D341Med (cell line): ENCODE measurements at places on chromosomes 3 and 15.

DNA sequence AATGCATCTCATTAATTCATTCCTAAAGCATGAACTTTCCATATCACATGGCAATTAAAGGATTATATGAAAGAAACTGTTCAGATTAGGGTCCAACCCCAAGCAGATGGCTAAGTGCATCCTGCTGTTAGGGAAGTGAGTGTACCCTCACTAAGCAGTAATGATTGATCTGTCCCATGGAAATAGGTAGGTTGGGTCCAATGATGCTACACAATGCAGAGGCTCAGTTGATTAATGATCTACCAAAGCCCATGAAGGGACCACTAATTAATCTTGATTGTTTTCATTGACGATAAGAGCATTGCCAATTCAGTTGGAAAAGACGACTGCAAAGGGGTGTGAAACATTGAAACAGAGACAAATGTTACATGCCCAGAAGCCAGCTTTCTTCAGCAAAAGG, 194.5 kb upstream of the LRTM1 start:
- DNase-seq, result no peak

DNA sequence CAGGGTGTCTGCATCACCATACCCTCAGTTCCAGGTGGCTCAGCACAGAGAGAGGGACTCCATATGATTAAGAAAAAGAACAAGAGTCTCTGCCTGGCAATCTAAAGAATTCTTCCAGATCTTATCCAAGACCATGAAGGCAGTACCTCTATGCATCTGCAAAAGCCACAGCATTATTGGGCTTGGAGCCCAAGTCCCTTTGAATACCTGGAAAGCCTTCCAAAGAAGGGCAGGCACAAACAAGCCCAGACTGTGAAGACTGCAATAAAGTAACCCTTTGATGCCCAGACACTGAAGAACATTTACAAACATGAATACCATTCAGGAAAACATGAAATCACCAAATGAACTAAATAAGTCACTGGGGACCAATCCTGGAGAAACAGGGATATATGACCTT, 60.9 kb upstream of the DIPK2A start:
- DNase-seq, result no peak

GRCh38 chr3:175312791-175313190, 453.7 kb downstream of the NAALADL2 start:
- DNase-seq, result no peak

DNA sequence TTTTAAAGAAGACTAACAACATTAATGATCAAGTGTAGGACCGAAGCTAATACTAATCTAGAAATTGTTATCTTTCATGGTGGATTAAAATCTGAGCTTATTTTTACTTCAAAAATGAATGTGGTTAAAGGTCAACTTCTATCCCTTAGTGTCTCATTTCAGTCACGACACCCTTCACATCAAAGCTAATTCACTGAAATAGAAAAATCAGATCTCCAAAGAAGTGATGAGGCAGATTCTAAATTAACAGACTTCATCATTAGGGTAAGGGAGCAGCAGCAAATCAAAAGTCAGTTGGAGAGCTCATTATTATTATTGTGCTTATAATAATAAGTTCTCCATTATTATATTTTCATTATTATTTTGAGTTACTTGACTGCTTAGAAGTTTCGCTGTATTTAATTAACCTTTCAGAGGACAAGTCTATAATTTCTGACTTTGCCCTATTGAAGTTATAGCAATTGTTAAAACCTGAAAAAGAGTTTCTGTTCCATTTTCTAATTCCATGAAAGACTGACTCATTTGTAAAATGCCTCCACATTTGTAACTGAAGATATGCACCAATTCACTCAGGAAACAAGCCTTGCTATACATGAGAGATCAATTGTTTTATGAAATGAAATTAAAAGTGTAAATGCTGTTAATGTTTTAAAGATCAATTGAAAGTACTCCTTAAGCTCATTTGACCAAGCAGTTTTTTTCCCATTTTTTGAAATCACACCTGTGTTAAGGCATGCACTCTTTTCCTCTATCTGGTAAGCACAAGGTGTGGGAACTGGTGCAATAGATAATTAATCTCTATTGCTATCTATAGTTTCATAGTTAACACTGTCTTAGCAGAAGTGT, 23.1 kb upstream of the CMC1 start:
- no peak for DNase-seq

- DNase-seq, result no peak
These were observed 20.2 kb upstream of the GPX1 start for GRCh38 chr3:49378249-49378895.

DNA sequence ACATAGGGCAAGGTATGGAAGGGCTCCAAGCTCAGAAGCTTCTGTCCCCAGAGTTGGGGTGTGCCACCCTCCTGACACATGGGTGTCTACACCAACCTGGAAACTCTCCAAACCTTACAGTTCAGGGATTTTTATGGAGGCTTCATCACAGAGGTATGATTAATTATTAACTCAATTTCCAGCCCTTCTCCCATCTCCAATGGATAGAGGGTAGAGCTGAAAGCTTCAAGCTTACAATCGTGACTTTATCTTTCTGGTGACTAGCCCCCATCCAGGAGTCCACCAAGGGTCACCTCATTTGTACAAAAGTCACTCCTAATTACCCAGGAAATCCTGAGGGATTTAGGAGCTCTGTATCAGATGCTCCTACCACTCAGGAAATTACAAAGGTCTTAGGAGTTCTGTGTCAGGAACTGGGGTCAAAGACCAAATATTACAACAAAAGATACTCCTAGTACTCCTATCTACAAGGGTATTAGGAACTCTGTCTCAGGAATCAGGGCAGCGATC, 62.7 kb downstream of the TFDP2 start:
- no peak for DNase-seq

- no peak for DNase-seq
These were observed 303.9 kb upstream of the SLCO3A1 start for GRCh38 chr15:91549581-91549980.

- peak; percentile 38 for DNase-seq
These were observed 14.4 kb downstream of the RARB start for GRCh38 chr3:25442486-25442885.

GRCh38 chr15:44038755-44039191, 156.3 kb downstream of the FRMD5 start:
- DNase-seq, result no peak

DNA sequence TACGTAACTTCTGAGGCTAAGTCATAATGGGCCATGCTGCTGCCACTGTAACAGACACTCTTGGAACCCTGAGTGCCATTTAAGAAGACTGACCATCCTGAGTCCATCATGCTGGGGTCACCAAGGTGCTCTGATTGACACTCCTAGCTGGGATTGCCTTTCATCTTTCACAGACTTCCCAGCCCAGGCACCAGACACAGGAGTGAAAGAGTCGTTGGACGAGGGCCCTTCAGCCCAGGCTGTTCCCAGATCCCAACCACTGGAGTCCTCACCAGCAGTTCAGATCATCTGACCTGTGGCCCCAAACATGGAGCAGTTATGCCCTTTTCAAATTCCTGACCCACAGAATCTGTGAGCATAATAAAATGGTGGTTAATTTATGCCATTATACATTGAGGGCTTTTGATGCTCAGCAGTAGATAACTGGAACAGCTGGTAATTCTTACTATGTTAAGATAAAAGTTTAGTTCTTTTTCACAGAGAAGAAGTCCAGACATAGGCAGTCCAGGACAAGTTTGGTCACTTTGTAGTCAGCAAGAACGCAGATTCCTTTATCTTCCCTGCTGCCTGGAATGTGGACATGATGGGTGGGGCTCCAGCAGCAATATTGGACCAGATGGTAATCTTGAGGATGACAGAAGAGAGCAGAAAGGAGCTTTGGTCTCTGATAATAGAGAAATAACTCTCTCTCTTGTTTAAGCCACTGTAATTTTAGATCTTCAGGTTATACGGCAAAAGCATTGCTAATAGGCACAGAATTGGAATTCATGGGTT, 7.3 kb upstream of the EHD4 start:
- no peak for DNase-seq

- DNase-seq, result no peak
These were observed 7.8 kb downstream of the C3orf18 start for GRCh38 chr3:50559702-50560101.

- DNase-seq, result no peak
These were observed 64.8 kb downstream of the ADAM10 start for GRCh38 chr15:58684751-58685150.

- DNase-seq, result no peak
These were observed 323.2 kb upstream of the TPM1 start for GRCh38 chr15:62719316-62719715.

GRCh38 chr15:69926006-69926405, 171.7 kb downstream of the TLE3 start:
- DNase-seq, result no peak

GRCh38 chr15:26109203-26109602, 246.1 kb upstream of the ATP10A start:
- DNase-seq, result no peak
